ENCODE measurements at places on chromosomes 11 and 22.

- no peak for DNase-seq
These were observed 191.5 kb downstream of the CEP164 start for GRCh38 chr11:117519170-117519569.

GRCh38 chr22:35230417-35230816, 26.9 kb upstream of the HMGXB4 start:
- no peak for DNase-seq

- DNase-seq = no peak
These were observed 52.4 kb downstream of the ALX4 start for GRCh38 chr11:44257338-44258189.

- no peak for DNase-seq
These were observed 16.1 kb downstream of the DGCR2 start for GRCh38 chr22:19105867-19106802.

GRCh38 chr11:78802058-78802761, 227.5 kb upstream of the NARS2 start:
- no peak for DNase-seq

DNA sequence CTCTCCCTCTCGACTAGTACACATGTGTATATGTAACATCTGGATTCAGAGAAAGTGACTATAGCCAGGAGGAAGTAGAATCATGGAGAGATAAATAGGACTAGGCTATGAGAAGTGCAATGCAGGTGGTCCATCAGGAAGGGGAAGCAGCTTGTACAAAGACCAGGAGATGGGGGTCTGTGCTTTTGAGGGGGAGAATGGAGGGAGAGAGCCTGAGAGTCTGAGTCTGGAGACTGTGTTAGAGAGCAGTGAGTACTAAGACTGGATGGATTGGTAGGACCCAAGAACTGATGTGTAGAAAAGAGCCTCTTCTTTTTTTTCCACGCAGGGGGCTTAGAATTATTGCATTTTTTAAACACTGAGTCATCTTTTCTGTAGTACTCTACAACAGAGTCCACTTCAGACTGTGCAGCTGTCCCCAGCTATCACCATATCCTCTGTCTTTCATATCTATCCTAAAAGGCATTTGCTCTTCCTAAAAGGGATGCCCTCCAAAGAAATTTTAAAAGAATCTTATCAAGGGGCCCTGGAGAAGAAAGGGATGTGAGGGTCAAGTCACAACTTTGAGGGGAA, 80.4 kb downstream of the BDNF start:
- no peak for DNase-seq

- peak; percentile 46 for DNase-seq
These were observed 666 bp downstream of the MSANTD4 start for GRCh38 chr11:106021181-106021966.

DNA sequence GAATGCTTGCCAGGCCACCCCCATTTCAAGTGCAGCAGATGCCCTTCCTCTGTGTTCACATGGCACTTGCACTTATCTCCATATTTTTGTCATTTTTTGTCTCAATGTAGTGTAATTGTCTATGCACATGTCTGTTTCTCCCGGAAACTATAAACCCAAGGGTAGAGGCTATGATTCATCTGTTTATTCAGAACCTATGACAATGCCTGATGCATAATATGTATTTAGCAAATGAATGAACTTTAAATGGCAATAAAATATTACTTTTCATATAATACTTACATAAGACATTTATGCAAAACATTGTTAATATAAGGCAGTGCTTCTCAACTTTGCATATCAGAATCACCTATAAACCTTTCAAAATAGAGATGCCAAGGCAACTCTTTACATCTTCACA, 6.7 kb downstream of the PAK1 start:
- DNase-seq = no peak

DNA sequence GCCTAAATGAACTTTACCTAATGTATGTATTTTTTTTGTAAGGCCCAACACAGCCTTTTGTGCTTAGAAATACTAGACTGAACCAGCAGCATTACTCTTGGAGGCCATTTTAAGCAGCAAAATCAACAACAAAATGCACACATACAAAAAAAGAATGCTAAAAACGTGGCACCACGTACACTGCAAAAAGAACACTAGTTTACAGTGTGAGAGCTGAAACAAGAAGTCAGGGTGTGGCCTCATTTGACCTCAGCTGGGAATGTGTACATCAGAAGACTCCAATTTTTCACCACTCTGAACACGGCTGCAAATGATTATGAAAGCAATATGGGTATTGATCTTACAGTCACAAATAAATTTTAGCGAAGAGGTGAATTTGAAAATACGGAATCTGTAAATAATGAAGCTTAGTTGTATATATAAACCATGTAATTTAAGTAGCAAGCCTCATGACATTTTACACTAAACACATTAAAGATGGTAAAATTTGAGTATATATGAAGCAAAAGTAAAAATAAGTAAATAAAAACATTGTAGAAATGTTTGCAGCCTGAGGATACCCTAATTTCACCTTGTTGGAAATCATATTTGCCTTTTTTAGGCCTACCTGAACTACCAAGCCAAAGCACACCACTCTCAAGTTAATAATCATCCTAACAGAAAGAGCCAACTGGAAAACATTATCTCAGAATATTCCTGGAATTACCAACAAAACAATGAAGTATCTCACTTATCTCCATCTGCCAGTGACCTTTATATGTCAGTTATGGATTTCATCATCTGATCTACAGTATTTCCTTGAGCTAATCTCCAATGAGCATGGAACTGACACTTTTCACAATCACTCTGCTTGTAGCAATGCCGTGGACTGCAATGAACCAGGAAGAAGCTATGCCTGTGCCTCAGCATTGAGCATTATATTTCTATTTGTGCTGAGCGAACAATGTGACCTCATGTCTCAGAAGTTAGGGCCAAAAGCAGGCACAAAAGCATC, 319.5 kb upstream of the FAT3 start:
- no peak for DNase-seq

DNA sequence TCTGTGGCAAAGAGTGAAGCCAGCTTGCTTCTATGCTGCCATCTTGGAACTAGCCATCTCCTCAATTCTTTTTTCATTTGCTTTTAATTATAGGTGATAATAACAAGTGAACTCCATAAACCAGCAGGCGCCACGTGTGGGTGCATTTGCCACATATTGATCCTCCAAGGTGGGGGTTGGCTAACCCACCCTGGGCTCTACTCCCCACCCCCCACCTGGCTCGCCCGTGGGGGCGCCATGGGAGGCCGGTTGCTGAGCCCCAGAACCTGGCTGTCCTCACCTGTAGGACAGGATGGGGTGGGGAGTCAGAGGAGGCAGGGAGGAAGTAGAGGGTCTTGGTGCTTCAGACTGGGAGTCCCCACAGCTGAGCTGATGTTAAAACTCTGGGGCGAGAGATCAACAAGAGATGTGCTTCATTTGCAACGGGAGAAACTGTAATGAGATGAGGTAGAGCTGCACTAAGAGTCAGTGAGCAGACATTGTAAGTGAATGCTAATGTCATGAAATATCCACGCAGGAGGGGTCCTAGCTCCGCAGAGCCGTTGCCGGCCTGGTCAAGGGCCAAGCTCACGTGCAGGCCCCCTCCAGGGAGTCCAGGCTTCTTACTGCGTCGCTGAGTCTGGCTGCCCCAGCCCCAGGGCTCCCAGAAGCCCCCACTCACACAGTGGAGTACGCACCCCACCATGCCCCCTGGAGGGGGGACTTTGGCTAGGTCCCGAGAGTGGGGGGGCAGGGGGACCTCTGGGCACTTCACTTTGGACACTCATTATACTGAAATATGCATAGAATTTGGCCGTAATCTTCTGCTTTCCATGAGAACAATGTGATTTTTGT, 59.4 kb downstream of the BRD1 start:
- no peak for DNase-seq

DNA sequence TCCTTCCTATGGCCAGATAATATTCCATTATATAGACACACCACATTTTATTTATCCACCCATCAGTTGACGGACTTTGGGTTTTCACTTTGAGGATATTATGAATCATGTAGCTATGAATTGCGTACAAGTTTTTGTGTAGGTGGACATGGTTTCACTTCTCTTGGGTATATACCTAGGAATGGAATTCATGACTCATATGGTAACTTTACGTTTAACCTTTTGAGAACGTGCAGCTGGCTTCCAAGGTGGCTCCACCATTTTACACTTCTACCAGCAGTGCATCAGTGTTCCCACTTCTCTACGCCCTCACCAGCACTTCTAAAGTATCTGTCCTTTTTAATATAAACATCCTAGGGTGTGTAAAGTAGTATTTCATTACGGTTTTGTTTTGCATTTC, 112.0 kb downstream of the PLEKHA7 start:
- no peak for DNase-seq

GRCh38 chr22:27844256-27844655, 42.7 kb upstream of the MN1 start:
- no peak for DNase-seq

GRCh38 chr11:57527056-57527631, 3.4 kb downstream of the TIMM10 start:
- DNase-seq = peak; percentile 49

DNA sequence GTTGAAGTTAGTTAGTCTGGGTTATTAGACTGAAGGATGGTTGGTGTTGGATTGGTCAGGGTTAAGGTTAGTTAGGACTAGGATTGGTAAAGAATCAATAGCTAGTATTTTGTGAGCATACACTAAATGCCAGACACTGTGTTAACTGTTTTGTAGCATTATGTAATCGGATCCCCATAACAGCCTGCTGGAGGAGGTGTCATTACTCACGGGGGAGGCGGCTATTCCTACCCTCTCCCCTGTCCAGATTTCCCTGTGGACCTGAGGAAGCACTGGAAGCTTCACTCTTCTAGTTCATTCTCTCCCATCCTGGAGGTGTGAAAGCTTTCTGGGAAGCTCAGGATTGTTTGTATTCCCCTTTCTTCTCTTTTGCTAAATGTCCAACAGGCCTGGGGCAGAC, 40.5 kb upstream of the KCNJ11 start:
- DNase-seq = no peak

GRCh38 chr22:45420539-45420938, 7.0 kb downstream of the RIBC2 start:
- no peak for DNase-seq
